ENCODE measurements at places on chromosomes 4 and X.

DNA sequence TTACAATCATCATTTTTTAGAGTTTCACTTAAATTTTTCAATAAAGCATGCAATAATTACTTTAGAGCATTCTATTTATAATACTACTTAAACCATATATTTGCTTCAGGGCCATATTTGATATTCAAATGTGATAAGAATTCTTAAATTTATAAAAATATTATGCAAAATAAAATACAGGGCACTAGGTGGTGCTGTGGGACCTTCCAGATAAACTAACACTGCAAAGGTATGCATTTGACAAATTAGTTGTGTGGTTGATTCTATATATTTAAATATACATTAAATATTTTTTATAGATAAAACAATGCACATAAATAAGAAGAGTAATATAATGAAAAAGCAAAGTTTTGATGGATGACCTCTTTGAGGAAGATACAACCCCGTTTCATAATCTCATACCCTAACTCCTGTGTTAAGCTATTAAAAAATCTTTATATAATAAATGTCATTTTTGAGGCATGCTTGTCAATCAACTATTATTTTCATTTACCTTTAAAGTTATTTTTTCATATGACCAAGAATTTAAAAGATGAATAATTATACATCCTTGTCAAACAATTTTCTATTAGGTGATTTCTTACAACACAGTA, 128.4 kb downstream of the REELD1 start:
- no peak for DNase-seq

DNA sequence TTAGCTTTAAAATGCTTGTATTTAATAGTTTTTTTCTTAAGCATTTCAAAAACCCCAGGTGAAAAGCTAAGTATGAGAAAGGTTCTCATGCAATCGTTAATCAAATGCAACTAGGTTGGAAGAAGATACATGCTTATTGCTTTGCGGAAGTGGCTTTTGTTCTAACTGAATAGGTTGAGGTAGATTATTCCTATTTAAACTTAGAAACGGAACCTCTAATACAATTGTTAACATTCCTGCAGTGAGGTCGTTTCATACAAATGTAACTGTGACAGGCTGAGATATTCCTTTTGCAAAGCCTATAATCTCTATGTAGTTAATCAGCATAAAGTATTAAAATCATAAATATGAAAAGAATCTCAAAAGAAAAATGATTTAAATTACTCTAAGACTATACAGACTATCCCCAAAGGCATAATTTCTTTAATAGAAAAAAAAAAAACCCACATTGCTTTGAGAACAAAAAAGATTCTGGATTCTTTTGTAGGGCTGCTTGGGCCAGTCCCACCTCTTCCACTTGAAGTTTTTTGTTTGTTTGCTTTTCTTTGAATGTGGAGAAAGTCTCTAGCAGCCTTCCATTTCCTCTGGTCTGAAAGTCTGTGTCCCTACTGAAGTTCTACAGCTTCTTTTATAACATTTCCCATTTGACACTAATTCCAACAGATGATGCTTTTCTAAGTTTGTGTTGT, 25.6 kb upstream of the SORBS2 start:
- no peak for DNase-seq

- DNase-seq = peak; percentile 93
Measured at GRCh38 chr4:87843936-87844335, 11.2 kb downstream of the MEPE start.

GRCh38 chr4:180394312-180394711, 1848.9 kb upstream of the TENM3 start:
- no peak for DNase-seq

- DNase-seq = no peak
Measured at GRCh38 chr4:33061727-33062126, 2341.6 kb downstream of the PCDH7 start.

- no peak for DNase-seq
Measured at GRCh38 chr4:15958562-15958961, 4.4 kb downstream of the FGFBP2 start.

DNA sequence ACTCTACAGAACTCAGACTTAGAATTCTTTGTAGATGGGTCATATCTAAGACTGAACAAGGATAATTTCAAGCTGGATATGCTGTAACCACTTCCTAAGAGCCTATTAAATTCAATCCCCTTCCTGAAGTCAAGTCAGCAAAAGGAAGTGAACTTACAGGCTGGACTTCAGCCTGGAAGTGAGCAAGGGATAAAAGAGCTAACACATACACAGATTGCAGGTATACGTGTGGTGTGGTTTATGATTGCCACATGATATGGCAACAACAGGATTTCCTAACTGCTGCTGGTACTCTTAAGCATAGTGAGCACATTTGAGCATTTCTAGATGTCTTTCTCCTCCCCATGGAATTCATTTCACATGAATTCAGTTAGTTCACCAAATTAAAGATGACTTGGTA, 38.2 kb upstream of the UXT start:
- DNase-seq = no peak

- DNase-seq = no peak
Measured at GRCh38 chrX:70636218-70636617, 191.6 kb downstream of the DLG3 start.

GRCh38 chr4:118280501-118281218, 72.1 kb downstream of the PRSS12 start:
- DNase-seq = no peak

- no peak for DNase-seq
Measured at GRCh38 chr4:112673686-112674085, 36.7 kb downstream of the LARP7 start.

DNA sequence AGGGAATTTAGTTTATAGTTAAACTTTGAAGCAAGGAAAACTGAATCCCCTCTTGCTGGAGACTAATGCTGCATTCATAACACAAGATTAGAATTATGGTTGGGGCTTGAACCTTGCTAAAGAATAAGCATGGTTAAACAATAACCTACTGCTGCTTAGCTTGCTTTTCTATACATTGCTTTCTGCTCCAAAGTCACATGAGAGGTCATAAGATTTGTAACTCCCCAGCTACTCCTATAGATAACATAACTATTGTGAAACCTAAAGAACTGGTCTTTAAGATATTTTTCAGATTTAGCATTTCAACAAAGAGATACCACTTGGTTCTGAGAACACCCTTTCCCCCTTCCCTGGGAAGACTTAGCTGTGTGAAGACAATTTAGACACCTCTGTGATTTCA, 17.1 kb upstream of the HADH start:
- DNase-seq = no peak

DNA sequence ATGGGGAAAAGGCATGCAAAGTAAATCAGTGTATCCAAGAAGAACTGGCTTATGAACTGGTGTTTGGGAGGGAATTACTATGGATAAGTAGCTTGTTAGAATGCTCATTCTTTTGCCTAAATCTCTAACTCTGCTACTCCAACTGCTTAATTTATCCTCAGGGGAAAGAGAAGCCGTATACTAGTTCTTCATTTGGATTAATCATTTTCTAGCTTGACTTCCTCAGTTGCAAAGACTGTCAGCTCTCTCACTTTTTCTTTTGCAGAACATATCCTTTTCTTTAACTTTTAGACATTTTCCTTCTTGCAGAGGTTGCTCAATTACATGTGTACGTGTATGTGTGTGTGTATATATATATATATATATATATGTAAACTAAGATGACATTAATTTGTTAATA, 21.9 kb downstream of the GPRIN3 start:
- DNase-seq = no peak

DNA sequence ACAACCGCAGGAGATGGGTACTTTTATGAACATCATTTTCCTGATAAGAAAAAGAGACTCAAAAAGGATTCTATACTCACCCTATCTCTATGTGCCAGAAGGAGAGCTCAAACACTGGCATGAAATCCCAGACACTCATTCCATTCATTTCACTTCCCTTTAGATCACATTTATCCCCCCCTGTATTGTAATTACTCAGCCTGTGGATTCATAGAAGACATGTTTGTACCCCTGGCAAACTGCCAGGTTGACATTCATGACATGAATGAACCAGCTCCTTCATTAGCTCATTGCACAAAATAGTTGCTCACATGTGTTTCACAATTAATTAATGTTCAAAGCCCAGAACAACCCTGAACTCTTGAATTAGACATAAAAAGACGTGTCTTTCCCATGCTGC, 4.9 kb downstream of the SMR3A start:
- no peak for DNase-seq

- DNase-seq = no peak
Measured at GRCh38 chrX:120790552-120790951, 85.1 kb downstream of the CT47B1 start.

GRCh38 chr4:38292529-38292928, 332.3 kb downstream of the PTTG2 start:
- DNase-seq = no peak

- no peak for DNase-seq
Measured at GRCh38 chr4:177907736-177908424, 465.6 kb upstream of the AGA start.

- no peak for DNase-seq
Measured at GRCh38 chr4:87017580-87018342, 83.0 kb downstream of the AFF1 start.

- DNase-seq = no peak
Measured at GRCh38 chr4:3659131-3659530, 107.1 kb upstream of the ADRA2C start.

- DNase-seq = no peak
Measured at GRCh38 chrX:153635788-153636668, 11.0 kb upstream of the DUSP9 start.

- DNase-seq = no peak
Measured at GRCh38 chrX:151596282-151596681, 32.8 kb downstream of the PASD1 start.

DNA sequence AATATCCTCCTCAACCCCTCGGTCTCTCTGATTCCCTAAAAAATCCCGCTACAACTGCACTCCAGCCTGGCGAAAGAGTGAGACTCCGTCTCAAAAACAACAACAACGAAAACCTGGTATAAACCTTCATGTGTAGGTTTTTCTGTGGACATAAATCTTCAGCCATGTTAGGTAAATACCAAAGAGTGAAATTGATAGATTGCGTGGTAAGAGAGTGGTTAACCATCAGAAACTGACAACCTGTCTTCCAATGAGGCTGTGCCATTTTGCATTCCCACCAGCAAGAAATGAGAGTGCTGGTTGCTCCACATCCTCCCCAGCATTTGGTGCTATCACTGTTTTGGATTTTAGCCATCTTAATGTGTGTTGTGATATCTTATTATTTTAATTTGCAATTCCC, 10.9 kb downstream of the TBC1D19 start:
- DNase-seq = no peak

Data from stromal cell of bone marrow (primary cell).